ENCODE measurements at places on chromosomes 7 and 10.

DNA sequence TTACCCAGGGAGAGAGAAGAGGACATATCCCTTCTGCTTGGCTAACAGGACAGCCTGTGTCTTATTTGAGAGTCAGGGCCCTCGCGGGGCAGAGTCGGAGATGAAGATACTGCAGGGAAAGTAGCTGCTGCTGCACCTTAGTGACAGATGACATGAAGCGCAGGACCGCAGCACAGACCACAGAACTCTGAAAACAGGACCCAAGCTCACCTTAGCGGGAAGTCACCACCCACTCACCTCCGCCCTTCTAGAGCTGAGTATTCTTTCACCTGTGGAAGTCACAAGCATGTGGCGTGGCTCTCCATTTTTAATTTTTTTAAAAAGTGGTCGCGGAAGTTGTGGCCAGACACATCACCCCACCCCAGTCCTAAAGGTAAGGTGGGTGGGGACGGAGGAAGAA lies 191.4 kb downstream of the FAM107B start:
- no peak for DNase-seq

GRCh38 chr7:151366880-151367222 lies 25.2 kb downstream of the NUB1 start:
- DNase-seq: no peak

- peak; percentile 34 for DNase-seq
Observed at GRCh38 chr7:4237296-4238235, 444.5 kb upstream of the FOXK1 start.

DNA sequence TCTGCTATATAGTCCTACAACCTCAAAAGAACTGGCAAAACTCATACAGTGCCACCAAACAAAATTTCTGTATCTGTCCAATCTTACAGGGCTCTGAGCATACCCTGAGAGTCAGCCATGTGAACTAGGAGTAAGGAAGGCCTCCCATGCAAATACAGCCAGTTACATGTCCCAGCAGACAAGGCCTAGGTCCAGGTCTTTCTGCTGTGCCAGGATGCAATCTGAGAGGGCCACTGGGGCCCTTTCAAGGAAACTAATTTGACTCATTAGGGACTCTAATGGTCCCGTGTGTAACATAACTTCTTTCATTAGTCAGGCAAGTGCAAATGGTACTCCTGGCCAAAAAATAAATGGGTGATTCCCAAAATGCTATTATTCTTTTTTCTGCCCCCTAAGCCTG lies 17.9 kb upstream of the HIBADH start:
- no peak for DNase-seq

GRCh38 chr10:88980247-88980646 lies 10.4 kb upstream of the FAS start:
- no peak for DNase-seq
